Right atrium auricular region (tissue), 2 donors: ENCODE measurements at places on chromosomes 3 and 15. TPM values are rescaled to one million over a fixed set of nuclear protein-coding genes. Genes with fewer than 3 reads are reported as not detected.
A peak's percentile ranks its signal among the peaks of the same experiment; 100 is the strongest.

The BLM gene
- 19.3 TPM for total RNA-seq

The SLC9A9 gene
- 4.2 TPM for total RNA-seq

The ATP10A gene
- total RNA-seq = 6.0 TPM

The UROC1 gene
- total RNA-seq = not detected

The CCK gene
- not detected for total RNA-seq

The UTS2B gene
- 0.39 TPM for total RNA-seq

The CCDC13 gene
- total RNA-seq = not detected

- no peak for DNase-seq
- no peaks in the 10 kb centered on the region for H3K4me1 ChIP-seq
- H3K4me3 ChIP-seq = no peak overlapping the region
- H3K27me3 ChIP-seq = no peaks in the 10 kb centered on the region
These were observed 72.7 kb upstream of the CHRNA7 start for GRCh38 chr15:31957581-31957980.

- H3K4me1 ChIP-seq = no peaks in the 10 kb centered on the region
- no peaks in the 10 kb centered on the region for H3K27me3 ChIP-seq
- H3K4me3 ChIP-seq = no peak overlapping the region
These were observed 263.8 kb downstream of the FEZF2 start for GRCh38 chr3:62109534-62109933.

- no peaks in the 10 kb centered on the region for H3K27me3 ChIP-seq
- DNase-seq = no peak
- no peak overlapping the region for H3K4me3 ChIP-seq
- H3K27ac ChIP-seq = no peak overlapping the region
These were observed 689.9 kb upstream of the SEMA6D start for GRCh38 chr15:47027322-47027946.

- no peaks in the 10 kb centered on the region for H3K27me3 ChIP-seq
- no peak for DNase-seq
- H3K27ac ChIP-seq = no peak overlapping the region
- no peak overlapping the region for H3K4me3 ChIP-seq
- H3K4me1 ChIP-seq = no peaks in the 10 kb centered on the region
- no peaks in the 10 kb centered on the region for H3K36me3 ChIP-seq
These were observed 453.0 kb downstream of the DIPK2A start for GRCh38 chr3:144424606-144425005.

DNA sequence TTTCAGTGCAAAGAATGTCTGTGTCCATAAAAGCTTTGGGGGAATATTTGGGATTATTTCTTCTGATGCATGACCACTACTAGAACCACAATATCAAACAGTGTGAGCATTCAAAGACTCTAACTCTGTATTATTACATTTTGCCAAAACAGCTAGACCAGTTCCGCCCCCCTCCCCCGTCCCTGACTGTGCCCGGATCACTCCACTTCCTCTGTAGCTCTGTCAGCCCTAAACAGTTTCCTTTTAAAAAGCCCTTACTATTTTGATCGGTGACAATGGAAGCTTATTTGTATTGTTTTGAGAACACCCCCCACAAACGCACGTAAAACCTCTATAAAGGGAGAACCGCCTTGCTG, 36.6 kb upstream of the EPHB3 start:
- no peaks in the 10 kb centered on the region for H3K27me3 ChIP-seq
- H3K4me3 ChIP-seq = peak overlapping the region; percentile 58
- H3K36me3 ChIP-seq = no peaks in the 10 kb centered on the region
- H3K4me1 ChIP-seq = no peaks in the 10 kb centered on the region
- peak overlapping the region; percentile 65 for H3K27ac ChIP-seq
- DNase-seq = peak; percentile 55

- no peaks in the 10 kb centered on the region for H3K27me3 ChIP-seq
- no peaks in the 10 kb centered on the region for H3K4me1 ChIP-seq
- H3K27ac ChIP-seq = no peak overlapping the region
- no peaks in the 10 kb centered on the region for H3K36me3 ChIP-seq
These were observed 18.4 kb upstream of the TRA2B start for GRCh38 chr3:185956244-185956643.

- no peak overlapping the region for H3K27ac ChIP-seq
- H3K27me3 ChIP-seq = no peaks in the 10 kb centered on the region
- DNase-seq = no peak
- peaks cover 46% of the 10 kb centered on the region for H3K36me3 ChIP-seq
These were observed 74.7 kb upstream of the ACKR4 start for GRCh38 chr3:132522353-132522752.

DNA sequence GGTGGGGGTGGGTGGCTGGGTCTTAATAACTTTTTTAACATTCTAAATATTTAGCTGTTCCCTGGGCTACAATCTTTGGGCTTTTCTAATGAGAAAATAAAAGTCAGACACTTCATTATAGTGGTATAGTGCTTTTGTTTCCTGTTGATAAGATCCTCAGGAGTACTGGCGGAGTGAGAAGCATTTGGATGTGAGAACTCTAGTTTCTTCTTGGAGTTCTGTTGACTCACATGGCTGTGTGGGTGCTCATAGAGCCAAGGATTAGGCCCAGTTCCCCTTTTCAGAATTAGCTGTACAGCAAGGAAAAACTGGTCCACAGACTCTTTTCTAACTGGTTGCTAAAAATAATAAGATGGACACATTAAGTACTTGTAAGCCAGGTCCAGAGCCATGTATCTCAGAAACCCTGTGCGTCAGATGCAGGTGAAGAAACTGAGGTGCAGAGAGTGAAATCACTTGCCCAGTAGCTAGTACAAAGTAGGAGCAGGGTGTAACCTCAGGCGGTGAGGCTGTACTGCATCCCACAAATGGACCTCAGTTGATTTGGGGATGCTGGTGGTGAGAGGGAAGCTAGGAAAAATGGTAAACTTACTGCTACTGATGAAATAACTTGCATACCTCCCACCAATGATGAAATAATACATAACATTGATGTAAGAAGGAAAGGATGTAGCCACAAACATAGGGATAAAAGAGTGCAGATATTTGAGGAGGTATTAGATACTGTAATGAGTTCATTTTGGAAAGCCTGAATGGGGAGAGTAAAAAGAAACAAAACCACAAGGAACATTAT, 2.3 kb downstream of the ITPR1 start:
- no peak for DNase-seq
- H3K27me3 ChIP-seq = no peaks in the 10 kb centered on the region
- no peaks in the 10 kb centered on the region for H3K4me1 ChIP-seq
- H3K27ac ChIP-seq = peak overlapping the region; percentile 92
- H3K4me3 ChIP-seq = peak overlapping the region; percentile 87
- H3K36me3 ChIP-seq = peaks cover 11% of the 10 kb centered on the region

DNA sequence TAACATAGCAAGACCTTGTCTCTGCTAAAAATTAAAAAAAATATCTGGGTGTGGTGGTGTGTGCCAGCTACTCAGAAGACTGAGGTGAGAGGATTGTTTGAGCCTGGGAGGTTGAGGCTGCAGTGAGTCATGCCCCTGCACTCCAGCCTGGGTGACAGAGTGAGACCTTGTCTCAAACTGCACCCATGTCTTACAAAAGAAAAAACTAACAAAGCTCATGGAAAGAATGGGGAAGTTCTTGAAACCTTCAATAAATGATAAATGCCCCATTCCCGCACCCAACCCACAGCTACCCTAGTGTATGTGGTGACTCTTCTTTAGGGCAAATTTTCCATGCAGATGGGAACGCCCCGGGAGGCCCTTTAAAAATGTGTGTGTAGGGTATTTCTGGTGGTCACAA, 28.3 kb downstream of the RPLP1 start:
- H3K27ac ChIP-seq = no peak overlapping the region
- no peaks in the 10 kb centered on the region for H3K27me3 ChIP-seq
- no peak for DNase-seq
- H3K36me3 ChIP-seq = no peaks in the 10 kb centered on the region

GRCh38 chr3:81270603-81271379, 490.7 kb downstream of the GBE1 start:
- no peaks in the 10 kb centered on the region for H3K36me3 ChIP-seq
- no peak overlapping the region for H3K27ac ChIP-seq
- DNase-seq = no peak
- no peaks in the 10 kb centered on the region for H3K4me1 ChIP-seq

DNA sequence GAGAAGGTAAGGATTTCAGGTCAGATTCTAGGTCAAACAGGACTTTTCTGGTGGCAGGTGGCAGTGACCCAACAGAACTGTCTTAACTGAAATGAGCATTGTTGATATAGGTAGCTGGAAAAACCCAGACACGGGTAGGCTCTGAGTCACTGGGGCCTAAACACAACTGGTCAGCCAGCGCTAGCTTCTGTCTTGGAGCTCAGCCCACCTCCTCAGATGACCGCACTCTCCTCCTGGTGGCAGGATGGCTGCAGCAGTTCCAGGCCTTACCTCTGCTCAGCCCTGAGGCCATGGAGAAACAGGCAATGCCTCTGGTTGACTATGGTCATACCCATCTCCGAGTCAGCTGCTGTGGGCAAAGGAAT, 61.1 kb upstream of the GATA2 start:
- H3K4me1 ChIP-seq = peaks cover 32% of the 10 kb centered on the region
- no peak overlapping the region for H3K27ac ChIP-seq
- H3K36me3 ChIP-seq = no peaks in the 10 kb centered on the region
- DNase-seq = no peak
- no peaks in the 10 kb centered on the region for H3K27me3 ChIP-seq
- H3K4me3 ChIP-seq = no peak overlapping the region

DNA sequence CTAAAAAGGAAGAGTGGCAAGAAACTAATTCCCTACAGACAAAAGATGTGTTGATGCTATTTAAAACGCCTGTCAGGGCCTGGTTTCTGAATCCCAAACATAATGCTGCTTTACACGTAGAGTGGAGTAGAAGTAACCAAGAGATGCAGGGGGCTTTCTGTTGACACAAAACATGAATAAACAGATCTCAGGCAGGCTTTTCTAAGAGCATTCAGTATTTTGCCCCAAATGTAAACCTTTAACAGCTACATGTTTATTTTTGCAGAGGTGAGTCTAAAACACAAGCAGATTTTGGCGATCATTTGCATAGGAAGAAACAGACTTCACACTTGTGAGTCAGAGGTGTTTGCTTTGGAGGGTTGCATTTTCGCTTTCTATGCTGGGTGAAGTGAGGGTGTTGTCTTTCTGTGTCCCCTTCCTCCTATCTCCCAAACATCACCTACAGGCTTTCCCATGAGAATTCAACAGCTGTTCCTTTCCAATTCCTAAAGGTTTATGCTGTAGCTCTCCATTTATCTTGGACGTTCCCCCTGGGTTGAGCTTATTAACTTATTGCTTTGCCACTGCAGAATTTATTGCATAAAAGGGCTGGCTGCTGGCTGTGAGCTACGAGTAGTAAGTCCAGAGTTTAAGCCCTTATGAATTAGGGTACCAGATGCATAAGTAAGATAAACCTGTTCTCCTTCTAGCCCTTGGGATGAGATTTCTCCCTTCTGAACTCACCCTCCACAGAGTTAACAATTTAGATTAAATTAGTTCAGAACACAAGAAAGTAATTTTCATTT, 156.7 kb downstream of the DIPK2A start:
- no peaks in the 10 kb centered on the region for H3K27me3 ChIP-seq
- DNase-seq = no peak
- H3K27ac ChIP-seq = no peak overlapping the region
- H3K4me3 ChIP-seq = no peak overlapping the region
- H3K4me1 ChIP-seq = no peaks in the 10 kb centered on the region

- no peaks in the 10 kb centered on the region for H3K4me1 ChIP-seq
- H3K36me3 ChIP-seq = no peaks in the 10 kb centered on the region
- H3K27ac ChIP-seq = no peak overlapping the region
- H3K4me3 ChIP-seq = no peak overlapping the region
These were observed 113.8 kb upstream of the RAD18 start for GRCh38 chr3:9077029-9077428.

DNA sequence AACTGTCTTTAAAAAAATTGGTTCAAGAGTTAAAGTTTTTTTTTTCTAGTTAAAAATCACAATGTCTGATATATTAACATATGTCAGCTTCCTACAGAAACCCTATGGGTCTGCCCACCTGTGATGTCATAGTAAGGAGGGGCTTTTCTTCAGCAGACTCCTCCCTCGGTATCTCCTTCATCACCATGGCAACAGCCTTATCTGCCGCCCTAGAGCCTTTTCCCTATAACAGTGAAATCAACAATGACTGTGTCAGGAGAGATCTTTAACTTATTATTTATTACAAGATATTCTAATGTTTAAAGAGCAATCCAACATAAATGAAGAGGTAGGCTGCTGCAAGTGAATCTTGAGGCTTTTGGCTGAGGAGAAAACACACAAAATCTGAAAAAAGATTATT, 138.7 kb downstream of the PEX5L start:
- no peak for DNase-seq
- H3K27ac ChIP-seq = no peak overlapping the region
- no peaks in the 10 kb centered on the region for H3K36me3 ChIP-seq
- no peak overlapping the region for H3K4me3 ChIP-seq
- H3K4me1 ChIP-seq = no peaks in the 10 kb centered on the region

DNA sequence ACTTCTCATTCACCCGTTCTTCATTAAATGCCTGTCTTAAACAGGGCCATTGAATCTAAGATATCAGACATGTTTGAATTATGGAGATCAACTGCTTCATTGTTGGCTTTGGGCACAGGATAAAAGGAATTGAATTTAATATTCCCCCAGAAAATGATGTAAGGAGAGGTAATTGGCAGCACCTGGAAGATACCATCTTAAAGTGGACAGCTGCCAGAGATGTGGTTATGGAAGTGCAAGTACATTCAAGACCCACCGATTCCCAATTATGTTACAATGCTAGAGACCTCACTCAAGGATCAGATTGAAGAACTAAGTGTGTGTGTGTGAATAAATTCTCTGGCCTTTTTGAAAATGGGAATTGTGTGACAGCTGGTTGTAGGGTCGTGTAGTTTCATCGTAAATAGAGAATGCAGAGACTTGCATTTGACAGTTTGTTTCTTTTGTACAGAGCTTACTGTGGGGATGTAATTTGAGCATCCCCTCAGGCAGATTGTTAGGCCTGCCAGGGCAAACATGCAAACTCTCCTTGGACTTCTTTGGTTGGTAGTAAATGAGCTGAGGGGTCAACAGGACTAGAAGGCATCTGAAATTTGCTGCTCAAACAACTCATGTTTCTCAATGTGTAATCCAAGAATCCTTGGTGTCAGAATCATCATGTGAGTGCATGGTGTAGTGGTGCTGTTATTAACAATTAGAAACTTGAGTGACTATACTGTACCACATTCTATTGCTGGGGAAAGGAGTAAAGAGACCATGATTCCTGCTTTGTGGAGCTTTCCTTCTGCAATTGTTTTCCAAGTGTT, 359.2 kb upstream of the THRB start:
- H3K36me3 ChIP-seq = no peaks in the 10 kb centered on the region
- no peaks in the 10 kb centered on the region for H3K4me1 ChIP-seq
- DNase-seq = no peak
- no peak overlapping the region for H3K27ac ChIP-seq
- H3K4me3 ChIP-seq = no peak overlapping the region

- no peaks in the 10 kb centered on the region for H3K36me3 ChIP-seq
- H3K4me1 ChIP-seq = no peaks in the 10 kb centered on the region
- no peak overlapping the region for H3K27ac ChIP-seq
- no peaks in the 10 kb centered on the region for H3K27me3 ChIP-seq
- H3K4me3 ChIP-seq = no peak overlapping the region
- no peak for DNase-seq
These were observed 6.5 kb upstream of the PHLDB2 start for GRCh38 chr3:111852540-111852939.

DNA sequence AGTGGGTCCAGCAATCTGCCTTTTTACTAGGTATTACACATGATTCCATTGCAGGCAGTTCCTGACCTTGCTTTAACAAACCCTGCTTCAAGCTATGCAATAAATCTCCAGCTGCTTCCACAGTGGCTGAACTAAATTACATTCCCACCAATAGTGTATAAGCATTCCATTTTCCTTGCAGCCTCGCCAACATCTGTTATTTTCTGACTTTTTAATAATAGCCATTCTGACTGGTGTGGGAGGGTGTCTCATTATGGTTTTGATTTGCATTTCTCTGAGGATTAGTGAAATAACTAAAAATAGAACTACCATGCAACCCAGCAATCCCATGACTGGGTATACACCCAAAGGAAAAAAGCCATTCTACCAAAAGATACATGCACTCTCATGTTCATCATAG, 36.4 kb upstream of the DNAJC13 start:
- no peaks in the 10 kb centered on the region for H3K36me3 ChIP-seq
- H3K4me1 ChIP-seq = no peaks in the 10 kb centered on the region
